ENCODE measurements at places on chromosomes 11 and 22.

DNA sequence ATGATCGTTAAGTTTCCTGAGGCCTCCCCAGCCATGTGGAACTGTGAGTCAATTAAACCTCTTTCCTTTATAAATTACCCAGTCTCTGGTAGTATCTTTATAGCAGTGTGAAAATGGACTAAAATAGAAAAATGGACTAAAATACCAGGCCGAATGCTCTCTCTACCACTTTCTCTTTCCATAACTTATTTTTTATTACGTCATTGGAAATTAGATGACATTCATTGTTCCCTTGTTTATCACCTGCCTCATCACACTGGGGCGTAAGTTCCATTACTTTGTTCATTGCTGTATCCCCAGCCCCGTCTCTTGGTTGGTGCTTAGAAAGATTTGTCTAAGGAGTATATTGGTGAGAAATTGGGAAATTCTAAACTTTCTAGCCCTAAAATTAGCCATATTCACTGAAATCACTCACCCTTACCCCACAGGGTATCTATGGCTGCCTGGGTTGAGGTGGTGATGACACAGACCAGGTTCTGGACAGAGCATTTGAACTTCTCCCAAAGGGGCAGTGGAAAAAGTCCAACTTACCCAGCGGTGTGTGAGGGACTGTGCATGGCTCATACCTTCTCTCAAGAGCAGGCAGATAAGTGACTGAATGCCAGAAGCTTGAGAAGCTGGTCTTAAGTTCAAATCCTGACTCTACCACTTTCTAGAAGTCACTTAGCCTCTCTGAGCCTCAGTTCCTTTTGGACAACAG, 50.9 kb upstream of the TP53I11 start:
- no peak for DNase-seq

DNA sequence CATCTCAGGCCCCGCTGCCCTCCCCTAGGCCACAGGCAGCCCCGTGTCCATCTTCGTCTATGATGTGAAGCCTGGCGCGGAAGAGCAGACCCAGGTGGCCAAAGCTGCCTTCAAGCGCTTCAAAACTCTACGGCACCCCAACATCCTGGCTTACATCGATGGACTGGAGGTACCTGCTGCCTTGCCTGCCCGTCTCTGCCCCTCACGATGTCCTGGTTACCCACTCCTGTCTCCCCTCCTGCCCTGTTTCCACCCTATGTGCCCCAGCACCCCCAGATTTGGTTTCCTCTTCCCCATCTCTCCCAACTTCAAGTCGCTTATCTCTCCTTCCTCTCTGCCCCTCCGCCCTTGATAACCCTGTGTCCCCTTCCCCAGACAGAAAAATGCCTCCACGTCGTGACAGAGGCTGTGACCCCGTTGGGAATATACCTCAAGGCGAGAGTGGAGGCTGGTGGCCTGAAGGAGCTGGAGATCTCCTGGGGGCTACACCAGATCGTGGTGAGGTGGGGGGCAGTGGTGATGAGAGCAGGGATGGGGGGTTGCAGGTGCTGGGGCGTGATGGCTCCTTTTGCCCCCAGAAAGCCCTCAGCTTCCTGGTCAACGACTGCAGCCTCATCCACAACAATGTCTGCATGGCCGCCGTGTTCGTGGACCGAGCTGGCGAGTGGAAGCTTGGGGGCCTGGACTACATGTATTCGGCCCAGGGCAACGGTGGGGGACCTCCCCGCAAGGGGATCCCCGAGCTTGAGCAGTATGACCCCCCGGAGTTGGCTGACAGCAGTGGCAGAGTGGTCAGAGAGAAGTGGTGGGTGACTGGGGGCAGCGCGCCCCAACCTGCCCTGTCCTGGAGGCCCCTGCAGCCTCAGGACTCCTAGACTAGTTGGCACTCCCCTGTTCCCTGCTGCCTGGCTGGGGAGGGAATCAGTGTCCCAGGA, 930 bp downstream of the SCYL1 start:
- DNase-seq, result no peak

DNA sequence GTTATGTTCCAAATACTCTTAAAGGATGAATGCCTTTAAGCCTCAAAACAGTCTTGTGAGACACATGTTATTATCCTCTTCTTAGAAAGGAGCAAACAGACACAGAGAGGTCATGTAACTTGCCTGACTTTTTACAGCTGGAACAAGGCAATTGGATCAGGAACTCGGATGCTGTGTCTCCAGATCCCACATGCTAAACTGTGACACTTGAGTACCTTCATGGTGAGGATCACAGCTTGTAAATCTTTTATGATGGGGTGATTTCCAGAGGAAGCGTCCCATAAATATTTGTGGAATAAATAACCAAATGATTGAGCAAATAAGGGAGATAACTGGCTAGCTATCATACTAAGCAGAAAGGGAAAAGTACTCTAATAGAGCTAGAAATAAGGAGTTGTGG, 171.2 kb downstream of the C11orf91 start:
- DNase-seq, result no peak

DNA sequence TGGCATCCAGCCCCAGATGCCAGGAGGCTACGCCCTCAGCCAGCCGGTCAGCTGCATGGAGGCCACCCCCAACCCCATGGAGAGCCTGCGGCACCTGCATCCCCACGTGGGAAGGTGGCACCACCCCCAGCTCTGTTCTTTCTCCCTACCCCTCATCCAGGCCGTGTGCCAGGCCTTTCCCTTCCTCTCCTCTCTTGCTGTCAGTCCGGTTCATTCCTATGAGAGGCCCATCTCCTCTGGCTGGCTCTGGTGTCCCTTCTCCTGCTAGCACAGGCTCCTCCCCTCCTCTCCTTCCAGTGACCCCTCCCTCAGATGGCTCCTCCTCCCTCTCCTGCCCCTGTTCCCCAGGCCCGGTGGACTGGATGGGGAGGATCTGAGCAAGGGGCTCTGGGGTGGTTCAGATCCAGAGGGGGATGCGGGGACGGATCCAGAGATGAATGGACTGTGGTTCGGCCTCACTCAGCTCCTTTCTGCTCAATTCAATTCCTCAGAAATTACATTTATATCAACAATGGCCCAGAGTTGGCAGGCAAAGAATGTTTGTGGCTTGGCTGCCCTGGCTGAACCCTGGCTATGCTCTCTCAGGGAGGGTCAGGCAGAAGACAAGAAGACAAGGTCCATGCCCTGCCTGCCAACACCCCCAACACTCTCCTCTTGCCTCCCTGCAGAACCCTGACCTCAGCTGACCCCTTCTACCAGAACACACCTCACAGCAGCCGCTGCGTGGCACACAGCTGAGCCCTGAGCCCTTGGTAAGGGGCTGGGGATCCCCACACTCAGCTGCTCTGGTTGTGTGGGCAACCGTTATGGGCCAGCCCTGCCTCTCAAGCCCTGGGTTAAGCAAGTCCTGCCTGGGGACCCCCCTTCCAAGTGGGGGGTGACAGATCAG, 18.5 kb upstream of the LRRC10B start:
- DNase-seq, result no peak

GRCh38 chr11:15987046-15987445, 369.3 kb downstream of the SOX6 start:
- no peak for DNase-seq

GRCh38 chr11:85099522-85099921, 527.6 kb downstream of the DLG2 start:
- no peak for DNase-seq

DNA sequence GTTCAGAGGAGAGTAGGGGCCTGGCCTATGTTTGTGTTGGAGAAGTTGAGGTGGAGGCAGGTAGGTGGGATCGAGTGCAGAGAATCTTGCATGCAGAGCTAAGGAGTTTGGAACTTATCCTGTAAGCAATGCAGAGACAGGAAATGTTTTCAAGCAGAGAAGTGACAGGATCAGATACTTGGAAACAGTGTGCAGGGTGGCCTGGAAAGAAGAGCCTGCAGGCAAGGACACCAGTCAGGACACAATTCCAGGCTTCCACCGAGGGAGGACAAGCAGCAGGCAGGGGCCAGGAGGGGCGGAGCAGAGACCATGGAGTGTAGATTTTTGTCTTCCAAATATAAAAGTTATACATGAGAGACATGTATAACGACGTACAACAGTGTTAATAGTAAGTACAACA, 26.9 kb upstream of the CECR2 start:
- DNase-seq, result no peak

GRCh38 chr11:10941414-10941813, 83.6 kb upstream of the ZBED5 start:
- no peak for DNase-seq

DNA sequence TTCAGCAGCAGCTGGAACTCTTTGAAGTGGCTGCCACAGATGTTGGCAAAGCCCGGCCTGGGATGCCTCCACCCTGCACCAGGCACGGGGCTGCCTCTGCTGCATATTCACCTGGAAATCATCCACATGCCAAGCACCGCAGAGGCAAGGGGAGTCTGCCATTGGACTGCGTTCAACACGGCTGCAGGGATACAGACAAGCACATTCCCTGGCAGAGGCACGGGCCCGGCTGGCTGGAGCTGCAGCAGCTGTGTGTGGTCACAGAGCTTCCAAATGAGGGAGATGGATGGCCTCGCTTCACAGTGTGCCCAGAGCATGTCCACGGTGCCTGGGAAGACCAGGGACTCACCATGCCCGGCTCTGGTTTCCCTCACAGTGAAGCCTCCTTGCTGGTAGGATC, 1378.9 kb downstream of the TBC1D22A start:
- no peak for DNase-seq

GRCh38 chr11:83649528-83649855, 363.3 kb upstream of the CCDC90B start:
- no peak for DNase-seq

GRCh38 chr22:31952472-31952871, 8.1 kb downstream of the YWHAH start:
- no peak for DNase-seq

DNA sequence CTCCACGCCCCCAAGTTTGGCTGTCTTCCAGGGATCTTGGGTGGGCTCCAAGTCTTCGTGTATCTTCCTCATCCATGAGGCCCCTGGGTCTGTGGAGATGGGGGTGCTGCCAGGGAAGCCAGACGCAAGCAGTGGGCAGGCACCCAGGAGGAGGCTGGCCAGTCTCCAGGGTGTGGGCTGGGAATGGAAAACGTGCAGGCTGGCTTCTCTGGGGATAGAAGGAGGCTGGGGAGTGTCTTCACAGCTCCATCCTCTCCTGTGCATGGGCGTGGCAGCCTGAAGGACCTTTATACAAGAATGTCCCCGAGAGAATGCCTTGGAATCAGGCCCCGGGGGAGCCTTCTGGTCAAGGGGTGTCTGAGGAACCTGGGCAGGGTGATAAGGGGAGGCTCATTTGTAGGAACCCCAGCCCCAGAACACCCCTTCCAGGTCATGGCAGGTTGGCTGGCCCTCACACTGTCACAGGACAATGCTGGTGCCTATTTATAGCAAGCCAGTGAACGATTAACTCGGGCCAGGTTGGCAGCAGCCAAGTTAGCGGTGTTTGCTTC, 14.0 kb downstream of the SGSM1 start:
- DNase-seq, result no peak

DNA sequence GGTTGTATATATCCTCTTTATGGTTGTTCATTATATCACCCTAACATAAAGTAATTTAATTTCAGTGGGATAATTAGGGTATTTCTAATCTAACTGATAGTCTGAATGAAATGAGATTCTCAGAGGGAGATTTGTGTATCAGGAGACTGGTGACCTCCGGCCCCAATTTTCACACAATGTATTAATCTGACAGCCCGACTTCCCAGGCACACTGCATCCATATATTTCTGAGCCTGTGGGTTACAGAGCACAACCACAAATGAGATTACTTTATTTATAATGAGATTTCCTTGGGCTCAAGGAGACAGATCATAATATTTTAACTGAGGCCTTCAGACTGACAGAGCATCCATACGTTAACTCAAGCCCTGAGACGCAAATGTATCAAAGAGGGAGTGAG, 125.9 kb downstream of the RCN1 start:
- no peak for DNase-seq

DNA sequence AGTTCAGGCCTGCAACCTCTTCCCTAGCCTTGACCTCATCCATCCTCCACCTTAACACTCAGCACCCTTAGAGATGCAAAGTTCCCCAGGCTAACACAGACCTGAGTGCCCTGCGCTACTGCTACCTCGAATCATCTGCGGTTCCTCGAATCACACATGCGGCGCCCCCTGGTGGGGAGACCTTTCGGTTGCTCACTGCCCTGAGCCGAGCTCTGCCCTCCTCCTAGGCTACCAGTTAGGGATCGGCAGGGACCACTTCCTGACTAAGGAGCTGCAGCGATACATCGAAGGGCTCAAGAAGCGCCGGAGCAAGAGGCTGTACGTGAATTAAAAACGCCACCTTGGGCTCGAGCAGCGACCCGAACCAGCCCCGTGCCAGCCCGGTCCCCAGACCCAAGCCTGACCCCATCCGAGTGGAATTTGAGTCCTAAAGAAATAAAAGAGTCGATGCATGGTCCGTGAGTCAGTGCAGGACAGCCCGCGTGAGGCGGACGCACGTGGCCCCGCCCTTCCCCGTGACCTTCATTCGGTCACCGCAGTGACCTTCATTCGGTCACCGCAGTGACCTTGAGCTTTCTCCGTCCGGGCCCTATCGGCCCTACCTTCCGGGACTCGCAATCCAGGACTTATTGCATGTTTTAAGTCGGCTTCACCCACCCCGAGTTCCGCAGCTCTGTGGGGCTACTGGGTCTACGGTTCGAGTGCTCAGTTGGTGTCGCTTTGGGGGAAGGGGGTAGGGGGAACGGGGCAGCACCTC, 830 bp upstream of the ESRRA start:
- peak; percentile 96 for DNase-seq

DNA sequence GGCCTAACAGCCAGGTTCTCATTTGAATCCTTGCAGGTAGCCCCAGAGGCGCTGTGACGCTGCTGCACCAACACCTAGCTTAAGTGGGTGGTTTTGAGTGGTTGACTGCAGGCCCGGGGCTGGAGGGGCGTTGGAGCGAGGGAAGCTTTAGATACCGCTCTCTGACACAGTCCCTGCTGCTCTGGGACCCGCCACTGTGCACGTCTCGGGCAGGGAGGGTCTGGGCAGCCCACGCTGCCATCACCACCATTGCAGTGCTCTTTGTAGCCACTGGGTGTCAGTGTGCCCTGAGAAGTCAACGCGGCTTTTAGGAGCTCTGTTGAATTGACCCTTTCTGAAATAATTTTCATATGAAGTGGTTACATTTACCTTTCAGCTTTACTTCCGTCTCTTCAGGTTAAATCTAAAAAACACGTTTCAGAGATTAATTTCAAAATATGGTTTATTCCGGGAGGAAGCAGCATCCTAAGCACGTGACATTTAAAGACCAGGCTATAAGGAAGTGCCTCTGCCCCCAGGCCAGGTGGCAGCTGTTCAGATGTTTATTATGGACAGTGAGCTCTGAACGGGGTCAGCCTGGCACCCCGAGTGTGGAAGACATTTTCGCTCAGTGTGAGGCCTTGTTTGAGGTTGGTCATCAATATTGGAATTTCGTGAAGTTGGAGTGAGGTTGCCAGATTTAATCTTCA, 30.9 kb upstream of the PARVB start:
- peak; percentile 62 for DNase-seq
